Upper lobe of left lung (tissue), 6 donors: ENCODE measurements at places on chromosomes 3 and 15. TPM values are rescaled to one million over a fixed set of nuclear protein-coding genes. Genes with fewer than 3 reads are reported as not detected.

Gene LMAN1L
- 1.0 TPM for total RNA-seq

Gene HHATL
- total RNA-seq: 0.71 TPM

Gene P2RY13
- total RNA-seq: 3.3 TPM

DNA sequence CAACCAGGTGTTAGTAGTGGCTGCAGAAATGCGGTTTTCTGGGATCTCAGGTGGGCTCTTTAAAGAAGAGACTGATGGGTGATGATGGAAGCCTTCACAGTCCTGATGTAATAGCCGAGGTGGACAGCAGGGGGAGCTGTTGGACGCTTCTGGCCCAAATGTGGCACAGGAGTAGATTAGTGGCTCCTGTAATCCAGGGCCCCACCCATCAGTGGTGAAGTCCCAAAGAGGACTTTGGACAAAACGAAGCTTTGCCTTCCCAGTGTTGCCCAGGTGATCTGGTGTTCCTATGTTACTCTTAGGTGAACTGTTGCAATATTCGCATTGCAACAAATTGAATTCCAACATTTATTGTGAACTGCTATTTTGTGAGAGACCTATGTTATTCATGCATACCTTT is 31.8 kb upstream of the MYZAP start:
- no peak overlapping the region for H3K4me3 ChIP-seq
- H3K27me3 ChIP-seq: no peaks in the 10 kb centered on the region
- no peak for DNase-seq
- no peak overlapping the region for H3K27ac ChIP-seq

- H3K27me3 ChIP-seq: no peaks in the 10 kb centered on the region
- no peak for DNase-seq
- no peak overlapping the region for H3K4me3 ChIP-seq
- H3K4me1 ChIP-seq: no peaks in the 10 kb centered on the region
- H3K27ac ChIP-seq: no peak overlapping the region
- peaks cover 2% of the 10 kb centered on the region for H3K36me3 ChIP-seq
These were observed 31.2 kb downstream of the CHDH start for GRCh38 chr3:53815067-53815466.

DNA sequence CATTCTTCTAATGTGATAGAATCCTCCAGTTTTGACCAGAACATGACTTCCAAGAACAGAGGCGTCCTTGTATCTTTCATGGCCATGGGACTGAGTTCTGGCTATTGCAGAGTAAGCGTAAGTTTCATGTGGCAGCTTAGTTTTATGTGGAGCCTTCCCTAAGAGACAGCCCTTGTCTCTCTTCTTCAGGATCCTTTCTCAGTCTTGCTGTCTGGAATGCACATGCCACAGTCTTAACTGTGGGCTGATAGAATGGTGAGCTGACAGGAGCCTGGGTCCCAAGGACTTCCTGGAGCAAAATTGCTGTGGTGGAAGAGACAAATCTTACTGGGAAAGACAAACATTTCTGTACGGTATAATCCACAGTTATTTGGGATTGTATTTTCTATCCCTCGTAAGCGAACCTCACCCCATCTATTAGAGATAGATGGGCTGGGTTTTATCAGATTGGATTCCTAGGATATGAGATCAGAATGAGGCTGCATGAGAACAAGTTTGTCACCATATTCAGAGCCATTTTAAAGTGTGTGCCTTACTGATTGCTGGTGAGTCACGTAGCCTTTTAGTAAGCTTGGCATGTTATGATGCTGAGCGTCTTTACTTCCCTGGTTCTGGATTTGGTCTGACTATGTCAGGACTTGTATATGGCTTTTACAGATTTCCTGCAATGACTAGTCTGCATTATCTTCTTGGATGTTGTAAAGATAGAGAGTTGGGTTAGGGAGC is 32.8 kb downstream of the CDIN1 start:
- no peaks in the 10 kb centered on the region for H3K4me1 ChIP-seq
- no peaks in the 10 kb centered on the region for H3K36me3 ChIP-seq
- H3K27ac ChIP-seq: no peak overlapping the region
- no peak for DNase-seq
- H3K4me3 ChIP-seq: no peak overlapping the region
- no peaks in the 10 kb centered on the region for H3K27me3 ChIP-seq

- no peaks in the 10 kb centered on the region for H3K4me1 ChIP-seq
- no peaks in the 10 kb centered on the region for H3K36me3 ChIP-seq
- H3K27ac ChIP-seq: no peak overlapping the region
These were observed 99.3 kb upstream of the SLC24A5 start for GRCh38 chr15:48021336-48022086.

- H3K36me3 ChIP-seq: peaks cover 47% of the 10 kb centered on the region
- DNase-seq: no peak
- peak overlapping the region; percentile 87 for H3K27ac ChIP-seq
- no peaks in the 10 kb centered on the region for H3K27me3 ChIP-seq
- H3K4me3 ChIP-seq: peak overlapping the region; percentile 54
These were observed 692 bp downstream of the PSMD2 start for GRCh38 chr3:184299488-184300377.

DNA sequence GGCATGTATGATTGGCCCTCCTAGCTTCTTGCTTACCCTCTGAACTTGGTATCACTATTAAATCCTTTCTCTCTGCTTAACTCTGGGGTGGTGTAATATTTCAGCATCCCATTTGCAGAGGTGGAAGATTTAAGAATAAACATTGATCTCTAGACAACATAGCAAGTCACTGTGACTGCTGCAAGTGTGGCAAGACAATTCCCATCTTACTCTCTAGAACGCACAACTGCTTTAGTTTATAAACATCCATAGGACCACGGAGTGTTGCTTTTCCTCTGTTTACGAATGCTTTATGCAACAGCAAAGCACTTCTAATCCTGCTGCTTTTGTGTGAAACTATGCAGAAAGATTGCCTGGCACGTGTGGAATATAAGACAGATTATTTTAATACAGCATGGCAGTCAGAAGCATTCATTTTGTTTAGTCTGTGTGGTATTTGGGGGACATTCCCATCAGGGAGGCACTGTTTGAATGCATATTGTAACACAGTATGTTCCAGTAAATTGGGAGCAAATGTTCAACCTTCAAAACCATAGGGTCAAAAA is 338.9 kb upstream of the TMCO5A start:
- H3K36me3 ChIP-seq: no peaks in the 10 kb centered on the region
- H3K4me3 ChIP-seq: no peak overlapping the region
- no peaks in the 10 kb centered on the region for H3K4me1 ChIP-seq
- no peak for DNase-seq
- no peaks in the 10 kb centered on the region for H3K27me3 ChIP-seq

GRCh38 chr15:44489464-44489863 is 47.5 kb upstream of the EIF3J start:
- H3K4me1 ChIP-seq: no peaks in the 10 kb centered on the region
- DNase-seq: no peak
- H3K4me3 ChIP-seq: no peak overlapping the region
- no peak overlapping the region for H3K27ac ChIP-seq
- H3K36me3 ChIP-seq: peaks cover 80% of the 10 kb centered on the region
